ENCODE measurements at places on chromosomes 16 and 17.
A peak's percentile ranks its signal among the peaks of the same experiment; 100 is the strongest.

GRCh38 chr16:80680839-80681238 is 123.6 kb downstream of the CDYL2 start:
- no peak for DNase-seq

- no peak for DNase-seq
Measured at GRCh38 chr17:13933441-13934276, 135.6 kb upstream of the COX10 start.

- no peak for DNase-seq
Measured at GRCh38 chr17:76442341-76443338, 10.3 kb downstream of the UBE2O start.

- no peak for DNase-seq
Measured at GRCh38 chr17:47288531-47289116, 35.0 kb downstream of the ITGB3 start.

GRCh38 chr17:9671559-9671958 is 26.2 kb downstream of the USP43 start:
- no peak for DNase-seq

DNA sequence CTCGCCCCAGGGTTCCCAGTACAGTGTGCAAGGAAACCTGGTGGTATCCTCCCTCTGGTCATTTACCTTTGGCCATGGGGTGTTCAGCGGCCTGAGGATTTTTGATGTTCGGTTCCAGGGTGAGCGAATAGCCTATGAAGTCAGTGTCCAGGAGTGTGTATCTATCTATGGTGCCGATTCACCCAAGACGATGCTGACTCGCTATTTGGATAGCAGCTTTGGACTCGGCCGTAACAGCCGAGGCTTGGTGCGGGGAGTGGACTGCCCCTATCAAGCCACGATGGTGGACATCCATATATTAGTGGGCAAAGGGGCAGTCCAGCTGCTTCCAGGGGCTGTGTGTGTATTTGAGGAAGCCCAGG is 1.2 kb downstream of the AOC2 start:
- DNase-seq, result no peak

DNA sequence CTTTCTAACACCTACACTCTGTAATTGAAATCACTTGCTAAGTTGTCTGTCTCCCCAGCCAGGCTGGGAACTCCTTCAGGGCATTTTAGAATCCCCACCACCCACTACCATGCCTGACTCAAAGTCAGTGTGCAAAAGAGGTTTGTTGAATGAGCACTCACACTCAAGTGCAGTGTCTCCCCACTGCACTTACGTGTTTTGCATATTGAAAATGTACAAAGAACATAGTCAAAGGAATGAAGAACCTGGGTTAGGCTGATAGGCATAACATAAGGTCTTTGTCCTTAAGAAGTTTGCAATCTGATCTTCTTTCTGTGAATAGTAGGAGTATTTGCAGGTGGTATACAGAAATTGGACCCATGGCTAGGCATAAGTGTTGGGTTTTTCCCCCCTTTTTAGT is 33.8 kb upstream of the DDX52 start:
- DNase-seq, result no peak

DNA sequence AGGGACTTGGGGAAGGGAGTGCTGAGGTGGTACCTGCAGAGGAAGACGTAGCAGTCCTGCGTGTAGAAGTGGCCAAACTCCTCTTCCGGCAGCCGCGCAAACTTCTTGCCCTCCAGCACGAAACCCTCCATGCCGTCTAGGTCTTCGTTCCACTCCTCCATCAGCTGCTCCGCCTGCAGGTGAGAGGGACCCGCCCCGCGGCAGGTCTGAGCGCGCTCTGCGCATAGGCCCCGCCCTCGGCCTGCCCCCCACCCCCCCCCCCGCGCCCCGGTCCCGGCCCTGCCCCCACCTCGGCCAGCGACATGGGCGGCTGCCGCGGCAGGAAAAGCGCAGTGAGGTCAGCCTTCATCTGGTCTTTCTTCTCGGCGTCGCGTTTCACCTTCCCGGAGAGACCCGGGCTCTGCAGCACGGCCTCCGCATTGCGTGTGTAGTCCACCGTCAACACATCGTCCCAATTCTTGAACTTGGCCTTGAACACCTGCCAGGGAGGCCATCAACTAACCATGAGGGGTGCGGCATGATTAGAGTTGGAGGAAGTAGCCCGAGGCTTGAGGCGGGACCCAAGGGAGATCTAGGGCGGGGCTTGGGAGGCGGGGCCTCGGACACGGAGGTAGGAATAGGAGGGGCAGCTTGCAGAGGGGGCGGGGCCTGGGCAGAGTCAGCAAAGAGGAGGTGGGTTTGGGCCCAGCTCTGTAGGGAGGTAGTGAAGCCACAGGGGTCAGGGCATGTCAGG is 11.5 kb downstream of the FLII start:
- DNase-seq, result peak; percentile 98

GRCh38 chr16:57601801-57602478 is 26.5 kb upstream of the ADGRG1 start:
- DNase-seq, result no peak

DNA sequence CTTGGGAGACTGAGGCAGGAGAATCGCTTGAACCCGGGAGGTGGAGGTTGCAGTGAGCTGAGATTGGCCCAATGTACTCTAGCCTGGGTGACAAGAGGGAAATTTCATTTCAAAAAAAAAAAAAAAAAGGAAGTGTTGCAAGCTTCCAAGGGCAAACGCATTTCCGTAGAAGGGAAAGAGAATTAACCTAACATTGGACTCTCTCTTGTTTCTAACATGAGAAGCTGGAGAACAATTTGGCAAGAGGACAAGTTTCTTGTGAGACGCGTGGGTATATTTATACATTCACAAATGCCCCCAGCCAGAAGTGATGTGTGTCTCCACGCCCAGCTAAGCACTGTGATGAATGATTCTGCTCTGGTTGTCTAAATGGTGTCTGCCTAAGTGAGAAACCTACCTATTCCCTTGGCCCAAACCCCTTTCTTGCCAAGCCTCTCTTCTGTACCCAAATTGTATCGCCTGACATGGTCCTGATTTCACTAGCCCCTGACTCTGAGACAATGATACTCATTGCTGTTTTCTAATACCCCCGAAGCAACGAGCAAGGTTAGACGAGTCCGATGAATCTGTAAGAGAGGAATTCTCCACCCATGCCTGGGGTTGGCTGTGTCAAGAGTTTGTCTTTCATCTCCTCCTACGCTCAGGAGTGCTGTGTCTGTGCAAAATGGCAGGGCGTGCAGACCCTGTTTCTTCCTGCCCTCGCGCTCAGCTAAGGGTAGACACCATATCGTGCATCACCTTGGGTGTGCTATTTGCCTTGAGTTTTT is 14.2 kb upstream of the ST6GALNAC2 start:
- DNase-seq, result no peak

DNA sequence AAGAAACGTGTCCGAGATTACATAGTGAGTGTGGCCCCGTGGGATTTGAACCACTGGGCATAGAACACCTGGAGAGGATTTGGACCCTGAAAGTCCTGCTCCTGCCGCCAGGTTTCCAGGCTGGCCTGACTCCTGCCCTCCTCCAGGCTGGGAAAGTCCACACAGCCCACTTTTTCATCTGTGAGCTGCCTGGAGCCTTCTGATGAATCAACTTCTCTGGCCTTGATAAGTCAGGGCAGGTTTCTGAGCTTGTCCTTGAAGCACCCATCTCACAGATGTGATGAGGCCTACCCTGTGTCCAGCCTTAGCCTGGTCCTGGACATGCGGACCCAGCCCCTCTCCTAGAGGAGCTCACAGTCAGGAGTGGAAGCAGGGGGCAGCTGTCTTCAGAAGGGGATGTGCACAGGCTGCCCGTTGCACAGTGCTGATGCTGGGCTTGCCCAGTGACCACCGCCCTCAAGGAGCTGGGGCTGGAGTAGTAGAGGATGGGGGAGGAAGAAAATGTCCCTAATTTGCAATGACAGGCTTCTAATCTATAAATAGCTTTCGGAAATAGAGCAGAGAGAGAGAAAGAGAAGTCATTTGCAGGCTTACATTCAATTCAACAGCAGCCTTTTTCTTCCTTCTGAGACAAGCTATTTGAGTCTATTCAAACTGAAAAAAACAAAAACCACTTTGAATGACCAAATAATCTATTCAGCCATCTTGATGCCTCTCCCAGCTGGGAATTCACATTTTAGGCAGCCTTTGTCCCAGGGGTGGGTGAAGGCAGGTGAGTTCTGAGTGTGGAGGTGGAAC is 73.5 kb upstream of the DNAJA2 start:
- no peak for DNase-seq

- no peak for DNase-seq
Measured at GRCh38 chr17:60661489-60661888, 16.2 kb upstream of the BCAS3 start.

DNA sequence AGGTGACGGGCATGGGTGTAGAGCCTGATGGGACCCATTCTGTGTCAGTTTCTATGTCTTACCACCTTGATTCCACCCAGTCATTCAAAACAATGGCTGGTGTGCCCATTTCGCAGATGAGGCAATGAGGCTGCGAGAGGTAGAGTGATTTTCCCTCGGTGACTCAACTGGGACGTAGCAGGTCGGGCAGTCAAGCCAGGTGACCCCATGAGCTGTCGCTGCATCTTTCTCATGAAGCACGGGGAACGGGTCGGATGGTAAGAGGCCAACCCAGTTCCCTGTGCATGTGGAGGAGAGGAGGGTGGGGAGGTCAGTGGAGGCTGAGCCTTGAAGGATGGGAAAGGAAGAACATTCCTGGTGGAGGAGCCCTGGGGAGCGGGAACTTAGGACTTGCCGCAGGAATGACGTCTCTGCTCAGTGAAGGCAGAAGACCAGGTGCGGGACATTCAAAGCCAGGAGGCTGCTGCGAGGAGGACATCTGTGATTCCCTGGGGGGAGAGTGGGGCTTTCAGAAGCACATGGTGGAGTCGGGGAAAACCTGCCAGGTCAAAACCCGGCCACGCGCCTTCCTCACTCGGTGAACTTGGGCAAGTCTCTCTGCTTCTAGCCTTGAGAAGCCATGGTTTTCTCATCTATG is 1.1 kb downstream of the IL21R start:
- DNase-seq, result no peak

- DNase-seq, result no peak
Measured at GRCh38 chr17:2138761-2139160, 83.9 kb downstream of the HIC1 start.

DNA sequence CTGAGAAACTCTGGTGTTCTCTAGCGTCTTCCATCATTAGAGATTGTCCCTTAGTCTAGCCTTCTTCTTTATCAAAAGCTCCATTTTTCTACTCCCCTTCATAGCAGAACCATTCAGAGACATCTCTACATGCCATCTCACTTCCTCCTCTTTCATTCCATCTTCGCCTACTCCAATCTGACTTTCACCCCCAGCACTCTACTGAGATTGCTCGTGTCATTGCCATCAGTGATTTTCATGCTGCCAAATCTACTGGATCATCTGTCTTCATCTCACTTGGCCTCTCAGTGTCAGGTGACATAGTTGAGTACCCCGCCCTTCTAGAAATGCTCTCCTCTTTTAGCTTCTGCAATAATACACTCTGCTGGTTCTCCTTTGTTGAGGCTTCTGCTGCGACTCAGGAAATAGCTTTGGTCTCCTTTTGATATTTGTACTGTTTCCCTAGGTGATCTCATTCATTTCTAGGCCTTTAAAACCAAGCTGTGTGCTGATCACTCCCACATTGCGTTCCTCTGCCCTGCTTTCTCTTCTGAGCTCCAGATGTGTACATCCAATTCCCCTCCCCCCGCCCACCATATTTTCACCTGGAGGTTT is 119.1 kb downstream of the FTO start:
- no peak for DNase-seq

DNA sequence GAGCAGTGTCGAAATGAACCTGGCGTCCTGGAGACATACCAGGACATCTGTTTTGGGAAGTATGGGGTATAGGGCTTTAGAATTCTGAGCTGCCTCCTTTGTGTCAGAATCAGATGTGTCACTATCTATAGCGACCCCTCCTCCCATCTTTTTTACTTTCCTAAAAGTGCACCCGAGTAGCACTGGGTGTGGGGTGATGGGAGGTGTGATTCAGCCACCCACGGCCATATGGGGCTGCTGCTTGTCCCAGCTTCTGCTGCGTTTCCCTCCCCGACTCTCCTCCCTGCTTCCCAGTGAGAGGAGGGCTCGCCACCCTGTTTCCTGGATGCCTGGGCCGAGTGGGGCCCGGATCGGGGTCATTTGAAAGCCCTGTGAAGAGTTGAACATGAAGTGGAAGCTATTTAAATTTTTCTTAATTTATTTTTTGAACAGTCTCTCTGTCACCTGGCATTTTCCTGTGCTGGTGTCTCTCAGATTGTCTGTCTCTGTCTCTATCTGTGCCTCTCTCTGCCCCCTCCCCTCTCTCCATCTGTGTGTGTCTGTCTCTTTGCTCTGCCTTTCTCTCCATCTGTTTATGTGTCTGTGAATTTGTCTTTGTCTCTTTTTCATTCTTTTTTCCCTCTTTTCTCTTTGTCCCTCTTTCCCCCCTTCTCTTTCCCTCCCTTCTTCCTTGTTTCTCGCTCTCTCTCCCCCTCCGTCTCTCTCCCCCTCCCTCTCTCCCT is 638.8 kb upstream of the EEF2KMT start:
- DNase-seq, result no peak

DNA sequence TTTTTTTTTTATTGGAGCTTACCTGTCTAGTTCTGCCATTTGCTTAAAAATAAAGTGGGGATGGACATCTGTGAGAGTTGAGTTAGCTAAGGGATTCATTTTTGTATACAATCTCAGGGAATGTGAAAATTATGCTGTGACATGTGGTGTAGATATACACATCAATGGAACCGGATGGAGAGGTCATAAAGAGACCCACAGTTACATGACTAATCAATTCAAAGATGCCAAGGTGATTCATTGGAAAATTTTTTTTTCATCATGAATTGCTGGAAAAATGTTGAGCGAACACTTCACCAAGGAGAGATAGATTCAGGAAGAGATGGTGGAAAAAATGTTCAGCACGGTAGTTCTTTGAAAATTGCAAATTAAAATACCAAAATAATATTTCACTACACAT is 605.4 kb upstream of the KIF2B start:
- DNase-seq, result no peak

GRCh38 chr17:31254654-31255053 is 42.4 kb downstream of the OMG start:
- DNase-seq, result no peak

GRCh38 chr16:24838554-24839266 is 7.1 kb upstream of the SLC5A11 start:
- no peak for DNase-seq

- DNase-seq, result no peak
Measured at GRCh38 chr16:7763111-7763510, 430.5 kb downstream of the RBFOX1 start.

DNA sequence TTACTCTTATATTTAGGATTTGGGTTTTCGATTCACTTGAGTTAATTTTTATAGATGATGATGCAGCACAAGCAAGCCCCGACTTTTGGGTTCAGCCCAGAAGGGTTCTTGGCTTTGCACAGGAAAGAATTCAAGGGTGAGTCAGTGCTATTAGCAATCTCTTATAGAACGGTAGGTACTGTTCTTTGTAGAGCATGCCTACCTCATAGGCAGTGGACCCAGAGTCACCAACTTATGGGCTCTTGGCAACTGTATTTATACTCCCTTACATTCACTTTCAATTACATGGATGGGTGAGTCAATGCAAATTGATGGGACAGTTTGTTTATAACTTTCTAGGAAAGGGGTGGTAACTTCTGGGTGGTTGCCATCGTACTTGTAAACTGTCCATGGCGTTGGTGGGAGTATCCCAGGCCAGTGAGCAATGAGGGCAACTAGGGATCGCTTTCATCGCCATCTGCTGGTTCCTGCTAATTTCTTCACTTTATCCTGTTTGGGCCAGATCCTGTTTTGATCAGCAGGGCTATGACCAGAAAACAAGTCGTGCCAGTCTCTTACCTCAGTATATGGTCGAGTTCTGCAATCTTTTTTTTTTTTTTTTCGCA is 362.6 kb downstream of the CNTNAP4 start:
- peak; percentile 37 for DNase-seq

- peak; percentile 14 for DNase-seq
Measured at GRCh38 chr17:1709403-1709951, 700 bp downstream of the TLCD2 start.

GRCh38 chr17:69062860-69063581 is 2.3 kb upstream of the ABCA9 start:
- no peak for DNase-seq

All from iPS-NIHi11 (cell line).